ENCODE measurements at places on chromosomes 4 and X.

GRCh38 chrX:12080265-12080664 is 58.0 kb upstream of the FRMPD4 start:
- DNase-seq = peak; percentile 12

- no peak for DNase-seq
Observed at GRCh38 chrX:42456176-42456700, 321.7 kb downstream of the PPP1R2C start.

GRCh38 chr4:38752941-38753806 is 29.6 kb downstream of the TLR10 start:
- peak; percentile 80 for DNase-seq

- peak; percentile 33 for DNase-seq
Observed at GRCh38 chr4:174260099-174260498, 23.4 kb downstream of the FBXO8 start.

DNA sequence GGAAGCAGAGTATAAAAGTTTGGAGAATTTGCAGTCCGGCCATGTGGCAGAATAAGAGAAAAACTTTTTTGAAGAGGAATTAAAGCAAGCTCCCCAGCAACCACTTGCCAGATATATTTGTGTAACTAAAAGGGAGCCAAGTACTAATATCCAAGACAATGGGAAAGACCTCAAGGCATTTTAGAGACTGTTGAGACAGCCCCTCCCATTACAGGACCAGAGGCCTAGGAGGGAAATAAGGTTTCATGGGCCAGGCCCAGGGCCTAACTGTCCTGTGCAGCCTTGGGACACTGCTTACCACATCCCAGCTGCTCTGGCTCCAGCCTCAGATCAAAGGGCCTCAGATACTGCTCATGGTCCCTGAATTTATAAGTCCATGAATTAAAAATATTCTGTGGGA is 659.4 kb downstream of the PCDH19 start:
- no peak for DNase-seq

GRCh38 chrX:67289055-67289499 is 254.7 kb upstream of the AR start:
- no peak for DNase-seq

DNA sequence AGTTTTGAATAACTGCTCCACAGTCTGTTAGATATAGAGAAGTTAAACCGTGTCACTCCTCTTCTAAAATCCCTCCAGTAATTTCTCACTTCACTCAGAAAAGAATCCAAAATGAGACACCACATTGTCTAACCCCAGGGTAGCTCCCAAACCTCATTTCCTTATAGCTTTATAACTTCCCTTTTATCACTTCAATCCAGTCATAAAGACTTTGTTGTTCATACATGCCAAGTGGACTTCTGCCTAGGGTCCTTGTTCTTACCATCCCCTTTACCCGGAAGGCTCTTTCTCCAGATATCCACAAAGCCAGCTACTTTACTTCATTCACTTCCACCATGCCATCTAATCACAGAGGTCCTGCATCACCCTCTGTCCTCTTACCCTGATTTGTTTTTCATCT is 156.2 kb downstream of the GABRB1 start:
- DNase-seq = no peak

DNA sequence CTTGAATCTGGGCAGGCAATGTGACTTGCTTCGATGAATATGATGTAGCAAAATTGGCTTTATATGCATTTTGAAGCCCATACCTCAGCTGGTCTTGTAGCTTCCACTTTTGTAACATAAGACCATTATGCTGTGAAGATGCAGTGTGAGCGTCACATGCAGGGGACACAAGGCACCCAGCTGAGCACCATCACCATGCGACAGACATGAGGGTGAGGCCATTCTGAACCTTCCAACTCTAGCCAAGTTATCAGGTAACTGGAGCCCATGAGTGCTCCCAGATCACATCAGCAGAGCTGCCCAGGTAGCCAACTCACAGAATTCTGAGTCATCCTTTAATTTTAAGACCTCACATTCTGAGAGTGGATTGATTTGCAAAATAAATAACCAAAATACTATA is 705.9 kb downstream of the FSTL5 start:
- no peak for DNase-seq

DNA sequence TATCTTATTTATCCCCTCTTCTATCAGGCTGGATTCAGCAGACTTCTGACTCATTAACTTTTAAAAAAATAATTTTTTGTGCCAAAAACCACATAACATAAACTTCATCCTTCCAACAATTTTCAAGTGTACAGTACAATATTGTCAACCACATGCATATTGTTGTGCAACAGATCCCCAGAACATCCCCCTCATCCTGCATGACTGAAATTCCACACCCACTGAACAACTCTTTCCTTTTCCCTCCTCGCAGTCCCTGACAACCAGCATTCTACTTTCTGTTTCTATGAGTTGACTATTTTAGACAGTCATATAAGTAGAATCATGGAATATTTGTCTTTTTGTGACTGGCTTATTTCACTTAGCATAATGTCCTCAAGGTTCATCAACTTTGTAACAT is 2.2 kb upstream of the MID2 start:
- no peak for DNase-seq

DNA sequence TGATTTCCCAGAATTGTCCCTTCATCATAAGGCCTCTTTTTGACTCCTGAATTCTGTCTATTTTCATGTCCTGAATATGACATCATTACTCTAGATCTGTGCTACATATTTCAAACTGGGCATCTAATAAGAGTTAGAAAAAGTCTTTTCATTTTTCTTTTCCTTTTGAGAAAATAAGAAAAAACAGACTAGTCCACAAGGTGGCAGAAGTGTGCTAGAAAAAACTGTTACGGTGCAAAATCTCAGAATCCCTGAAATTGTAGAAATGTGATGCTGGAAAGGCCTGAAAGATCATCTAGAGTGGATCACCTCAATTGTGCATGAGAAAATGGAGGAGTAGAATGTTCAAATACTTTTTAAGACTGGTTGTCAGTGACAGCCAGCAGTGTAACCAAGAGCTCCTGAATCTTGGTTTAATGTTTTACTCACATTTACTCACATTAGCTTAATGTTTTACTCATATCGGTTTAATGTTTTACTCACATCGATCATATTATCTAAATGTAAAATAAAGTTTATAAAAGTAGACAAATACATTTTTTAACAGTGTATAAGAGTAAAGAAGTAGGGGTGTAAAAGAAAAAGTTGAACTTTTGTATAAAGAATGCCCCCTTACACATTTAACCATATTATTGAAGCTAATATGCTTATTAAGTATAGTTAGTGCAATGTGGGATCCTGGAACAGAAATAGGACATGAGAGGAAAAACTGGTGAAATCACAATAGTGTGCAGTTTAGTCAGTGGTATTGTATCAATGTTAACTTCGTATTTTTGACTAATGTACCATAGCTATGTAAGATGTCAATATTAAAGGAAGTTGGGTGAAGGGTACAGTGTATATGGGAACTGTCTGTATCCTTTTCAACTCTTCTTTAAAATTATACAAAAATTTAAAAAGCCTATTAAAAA is 15.2 kb downstream of the ASB11 start:
- peak; percentile 32 for DNase-seq

DNA sequence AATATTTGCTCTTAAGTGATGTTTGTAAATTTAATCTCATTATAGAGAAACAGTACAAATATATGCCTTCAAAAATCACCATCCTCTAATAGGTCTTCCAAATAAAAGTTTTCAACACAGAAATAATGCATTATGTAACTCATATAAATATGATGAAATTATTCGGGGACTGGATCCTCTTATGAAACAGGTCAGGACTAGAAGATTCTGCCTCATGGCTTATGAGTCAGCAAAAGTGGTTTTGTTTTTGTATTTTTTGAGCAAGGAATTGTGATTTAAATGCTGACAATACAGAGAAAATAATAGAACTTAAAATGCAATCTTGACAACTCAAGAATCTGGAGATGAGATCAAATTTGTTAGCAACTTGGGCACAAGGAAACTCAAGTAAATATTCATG is 179.7 kb upstream of the NDP start:
- no peak for DNase-seq

DNA sequence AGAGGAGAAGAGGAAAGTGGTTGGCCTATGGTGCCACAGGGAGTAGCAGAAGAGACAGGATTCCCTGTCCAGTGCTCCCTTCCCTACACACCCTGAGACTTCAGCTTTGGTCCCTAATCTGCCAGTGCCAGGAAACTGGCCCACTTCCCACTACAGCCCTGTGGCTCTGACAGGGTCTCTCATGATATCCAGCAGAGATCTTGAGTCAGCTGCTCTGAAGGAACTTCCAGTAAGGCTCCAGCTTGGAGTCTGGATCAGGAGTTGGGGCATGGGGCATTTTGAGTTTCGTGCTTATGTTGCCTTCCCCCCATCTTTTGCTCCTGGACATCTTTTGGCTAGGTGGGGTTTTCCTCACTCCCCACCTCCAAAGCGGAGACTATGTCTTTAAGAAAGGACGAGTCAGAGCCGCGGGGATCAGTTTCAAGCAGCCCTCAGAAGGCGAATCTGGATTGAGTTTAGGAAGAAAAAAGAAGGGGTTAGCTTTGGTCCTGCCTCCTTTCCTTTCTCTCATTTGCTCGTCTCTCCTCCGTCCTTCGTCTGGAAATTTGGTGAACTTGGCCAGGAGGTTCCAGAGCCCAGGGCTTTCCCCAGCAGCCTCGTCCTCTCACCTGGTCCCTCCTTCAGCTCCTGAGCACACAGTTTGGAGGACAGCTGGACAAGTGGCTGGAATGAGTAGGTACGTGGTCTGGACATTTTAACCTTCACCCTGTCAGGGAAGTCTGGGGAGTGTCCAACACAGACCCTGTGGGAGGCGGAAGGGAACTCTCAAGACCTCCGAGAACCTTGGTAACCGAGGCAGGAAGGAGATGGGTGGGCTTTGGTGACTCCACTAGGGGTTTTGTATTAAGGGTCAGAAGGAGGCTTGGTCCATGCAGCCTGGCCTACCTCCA is 104.4 kb downstream of the RTL5 start:
- no peak for DNase-seq

DNA sequence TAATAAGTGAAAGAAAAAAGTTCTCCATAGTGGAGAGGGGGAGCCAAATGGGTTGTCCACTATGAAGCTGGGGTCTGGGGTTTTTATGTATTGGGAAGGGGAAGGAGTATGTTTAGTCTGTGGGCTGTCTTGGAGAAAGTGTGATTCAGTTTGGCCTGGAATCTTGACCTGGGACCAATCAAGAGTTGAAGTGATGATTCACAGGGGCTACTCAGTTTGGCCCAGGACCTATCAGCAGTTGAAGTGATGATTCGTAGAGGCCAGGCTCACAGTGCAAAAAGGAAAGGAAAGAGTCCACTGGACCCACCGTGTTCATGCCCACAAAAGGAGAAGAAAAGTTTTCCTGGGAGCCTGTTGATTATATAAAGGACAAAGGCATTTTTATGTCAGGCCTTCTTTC is 47.3 kb upstream of the RAB9B start:
- no peak for DNase-seq

DNA sequence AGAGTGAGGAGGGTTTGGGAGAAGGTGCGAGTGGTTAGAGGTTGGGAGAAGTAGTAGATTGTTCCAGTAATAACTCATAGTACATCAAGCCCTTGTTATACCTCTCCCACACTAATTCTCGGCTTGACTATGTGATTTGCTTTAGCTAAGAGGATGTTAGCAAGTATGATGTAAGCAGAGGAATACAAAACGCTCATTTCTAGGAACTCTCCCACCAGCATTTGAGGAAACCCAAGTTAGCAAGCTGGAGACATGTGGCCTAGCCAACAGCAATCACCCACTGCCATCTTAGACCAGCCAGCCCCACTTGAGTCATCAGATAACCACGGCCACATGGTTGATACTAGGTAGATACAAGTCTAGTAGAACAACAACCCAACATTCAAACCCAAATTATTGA is 14.2 kb downstream of the FTHL17 start:
- no peak for DNase-seq

GRCh38 chr4:150569384-150569987 is 12.5 kb upstream of the MAB21L2 start:
- no peak for DNase-seq

DNA sequence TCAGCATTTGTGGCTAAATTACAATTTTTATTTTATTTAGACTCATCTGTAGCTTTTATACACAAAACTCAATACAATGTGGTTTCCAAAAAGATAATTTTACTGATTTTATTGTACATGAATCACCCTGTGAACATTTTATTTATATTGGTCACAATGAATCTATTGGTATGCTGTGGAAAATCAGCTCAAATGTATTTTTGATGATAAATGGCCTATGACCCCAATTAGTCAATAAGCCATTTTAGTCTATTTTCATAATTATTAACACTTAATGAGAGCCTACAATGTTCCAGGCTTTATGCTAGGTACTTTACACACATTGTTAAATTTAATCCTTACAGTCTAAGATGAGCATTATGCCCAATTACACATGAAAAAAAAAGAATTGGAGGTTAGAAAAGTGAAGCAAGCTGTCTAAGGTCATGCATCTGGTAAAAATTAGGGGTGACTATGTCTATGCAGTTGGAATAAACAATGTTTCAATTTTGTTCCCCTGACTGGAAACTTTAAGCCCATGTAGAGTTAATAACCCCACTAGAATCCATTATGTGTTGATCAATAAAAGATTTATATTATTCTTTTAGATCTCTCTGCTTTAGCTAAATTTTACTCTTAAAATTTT is 344.7 kb downstream of the PABPC4L start:
- DNase-seq = no peak

DNA sequence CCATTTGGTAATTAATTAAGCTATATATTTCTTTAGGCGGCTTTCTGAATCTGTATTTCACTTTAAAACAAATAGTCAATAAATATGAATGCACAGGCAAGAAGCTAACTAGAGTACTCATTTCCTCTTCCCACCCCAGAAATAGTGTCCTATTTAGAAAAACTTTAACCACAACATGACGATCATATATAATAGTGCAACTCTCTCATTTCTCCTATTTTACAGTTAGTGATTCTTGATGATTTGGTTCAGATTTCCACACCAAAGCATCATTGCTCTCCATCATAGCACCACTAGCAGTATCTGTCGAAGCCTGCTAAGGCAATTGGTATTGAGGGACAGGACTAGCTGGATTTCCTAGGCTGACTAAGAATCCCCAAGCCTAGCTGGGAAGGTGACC is 184.0 kb upstream of the GALNTL6 start:
- no peak for DNase-seq

DNA sequence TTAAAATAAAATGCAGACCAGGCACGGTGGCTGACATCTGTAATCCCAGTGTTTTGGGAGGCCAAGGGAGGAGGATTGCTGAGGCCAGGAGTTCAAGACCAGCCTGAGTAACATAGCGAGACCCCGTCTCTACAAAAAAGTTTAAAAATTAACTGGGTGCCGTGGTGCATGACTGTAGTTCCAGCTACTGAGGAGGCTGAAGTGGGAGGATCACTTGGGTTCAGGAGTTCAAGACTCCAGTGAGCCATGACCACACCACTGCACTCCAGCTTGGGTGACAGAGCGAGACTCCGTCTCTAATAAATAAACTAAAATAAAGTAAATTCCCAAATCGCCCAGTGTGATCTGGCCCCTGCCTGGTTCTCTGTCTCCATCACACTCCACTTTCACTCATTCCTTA is 43.7 kb downstream of the TENM3 start:
- no peak for DNase-seq

- no peak for DNase-seq
Observed at GRCh38 chrX:110119480-110119879, 116.6 kb downstream of the TMEM164 start.

- DNase-seq = peak; percentile 77
Observed at GRCh38 chr4:140266958-140267568, 106.4 kb upstream of the SCOC start.

- DNase-seq = no peak
Observed at GRCh38 chr4:54946741-54947140, 178.7 kb downstream of the KDR start.

GRCh38 chr4:130110189-130110588 is 1014.2 kb downstream of the C4orf33 start:
- no peak for DNase-seq

All from SK-N-DZ (cell line).